NCI-H460 (cell line): ENCODE measurements at places on chromosomes 2 and 18. TPM values are rescaled to one million over a fixed set of nuclear protein-coding genes. Genes with fewer than 3 reads are reported as not detected.

Gene GAREM2
- total RNA-seq, result 5.5 and 5.7 TPM in 2 replicates

Gene MOGAT1
- total RNA-seq, result not detected in 2 replicates

- no peak for DNase-seq
These were observed 55.4 kb upstream of the NCOA1 start for GRCh38 chr2:24435391-24436316.

DNA sequence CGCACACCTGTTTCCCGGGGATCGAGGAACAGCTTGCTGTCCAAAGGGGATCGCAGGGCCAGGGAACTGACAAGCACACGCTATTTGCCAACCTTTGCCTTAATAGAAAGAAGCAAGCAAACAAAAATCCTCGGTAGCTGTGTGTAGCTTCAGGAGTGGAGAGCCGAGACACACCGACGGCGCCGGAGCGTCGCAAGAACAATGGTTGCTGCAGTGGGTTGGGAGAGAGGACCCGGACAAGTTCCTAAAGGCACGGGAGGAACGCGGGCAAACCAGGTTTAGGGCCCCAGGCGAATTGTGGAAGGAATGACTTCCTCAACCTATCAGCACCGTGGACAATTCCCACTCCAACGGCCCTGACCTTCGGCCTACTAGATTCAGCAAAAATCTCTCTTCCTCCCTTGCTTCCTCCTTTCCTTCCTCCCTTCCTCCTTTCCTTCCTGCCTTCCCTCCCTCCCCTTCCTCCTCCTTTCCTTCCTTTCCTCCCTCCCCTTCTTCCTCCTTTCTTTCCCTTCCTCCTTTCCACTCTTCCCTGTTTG is 4.9 kb upstream of the NEUROD1 start:
- no peak for DNase-seq

DNA sequence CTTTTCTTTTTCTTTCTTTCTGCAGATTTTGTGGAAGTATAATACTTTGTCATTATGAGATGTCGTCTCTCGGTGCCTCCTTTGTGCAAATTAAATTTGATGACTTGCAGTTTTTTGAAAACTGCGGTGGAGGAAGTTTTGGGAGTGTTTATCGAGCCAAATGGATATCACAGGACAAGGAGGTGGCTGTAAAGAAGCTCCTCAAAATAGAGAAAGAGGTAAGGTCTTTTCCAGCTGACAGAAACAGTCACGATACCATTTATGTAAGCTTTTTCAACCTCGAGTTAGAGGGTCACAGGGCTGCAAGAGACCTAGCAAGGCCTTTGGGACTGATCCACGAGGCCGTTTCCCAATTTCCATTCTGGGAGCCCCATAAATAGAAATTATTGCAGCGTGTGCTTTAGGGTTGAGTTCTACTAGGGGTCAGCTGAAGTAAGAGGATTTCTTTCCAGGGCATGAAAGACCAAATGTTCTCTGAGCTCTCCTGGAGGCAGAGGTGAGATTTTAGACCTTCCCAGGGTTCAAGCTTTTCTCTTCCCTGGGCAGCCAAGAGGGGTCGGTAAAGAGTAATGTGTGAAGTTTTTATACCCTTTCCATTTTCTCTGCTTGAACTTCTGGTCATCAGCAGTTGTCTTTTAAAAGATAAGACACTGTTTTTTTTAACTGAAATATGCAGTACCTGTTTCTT is 15.5 kb downstream of the MAP3K20 start:
- DNase-seq, result no peak

Gene DRC1
- total RNA-seq, result 0.46 TPM in 1 of 2 replicates, not detected in the other

Gene UPP2
- total RNA-seq, result not detected in 2 replicates

GRCh38 chr2:28063492-28063962 is 173.0 kb downstream of the BABAM2 start:
- DNase-seq, result no peak

Gene IL1RL1
- total RNA-seq, result 4.5 and 4.7 TPM in 2 replicates

Gene SAG
- total RNA-seq, result not detected in 2 replicates

DNA sequence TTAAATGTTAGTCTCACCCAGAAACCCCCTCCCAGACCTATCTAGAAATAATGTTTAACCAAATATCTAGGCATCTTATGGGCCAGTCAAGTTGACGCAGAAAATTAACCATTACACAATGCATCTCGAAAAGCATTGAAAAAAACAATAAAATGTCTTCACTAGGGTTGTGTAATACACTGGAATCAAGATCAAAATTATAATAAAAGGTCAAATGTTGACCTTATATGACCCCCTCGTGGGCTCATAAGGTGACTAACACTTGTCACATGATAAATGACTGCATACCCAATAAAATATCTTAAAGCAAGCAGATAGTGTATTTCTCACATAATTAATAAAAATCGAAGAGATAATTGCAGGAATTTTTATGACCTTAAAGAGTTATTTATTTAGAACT is 447.9 kb upstream of the DSEL start:
- DNase-seq, result no peak

Gene PRKAG3
- total RNA-seq, result not detected in 2 replicates

DNA sequence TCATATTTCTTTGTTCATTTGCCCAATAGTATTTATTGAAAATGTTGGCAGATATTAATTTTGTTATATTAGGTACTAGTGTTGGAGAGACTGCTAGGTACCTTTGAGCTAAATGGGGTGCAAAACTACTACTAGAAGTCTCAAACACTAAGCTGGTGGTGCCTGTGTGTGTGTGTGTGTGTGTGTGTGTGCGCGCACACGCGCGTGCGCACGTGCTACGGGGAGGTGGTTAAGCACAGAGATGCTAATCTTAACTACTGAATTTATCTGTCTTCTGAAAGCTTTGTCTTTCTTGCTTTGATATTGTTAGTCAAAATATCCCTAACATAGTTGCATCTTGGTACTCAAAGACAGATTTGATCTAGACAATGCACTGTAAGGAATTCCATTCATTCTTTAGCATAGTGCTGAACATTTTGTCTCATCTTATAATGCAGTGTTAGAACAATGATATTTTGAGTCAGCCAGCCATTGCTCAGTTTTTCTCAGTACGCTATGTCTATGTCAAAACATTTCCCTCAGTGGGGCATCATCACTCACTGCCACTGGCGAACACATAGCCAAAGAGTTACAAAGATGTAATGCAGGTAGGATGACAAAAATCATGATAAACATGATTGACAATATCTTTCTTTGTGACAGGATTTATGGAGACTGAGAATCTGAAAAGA is 396.0 kb upstream of the RGPD4 start:
- no peak for DNase-seq

Gene NETO1
- not detected in 2 replicates for total RNA-seq

Gene ALLC
- not detected in 2 replicates for total RNA-seq

DNA sequence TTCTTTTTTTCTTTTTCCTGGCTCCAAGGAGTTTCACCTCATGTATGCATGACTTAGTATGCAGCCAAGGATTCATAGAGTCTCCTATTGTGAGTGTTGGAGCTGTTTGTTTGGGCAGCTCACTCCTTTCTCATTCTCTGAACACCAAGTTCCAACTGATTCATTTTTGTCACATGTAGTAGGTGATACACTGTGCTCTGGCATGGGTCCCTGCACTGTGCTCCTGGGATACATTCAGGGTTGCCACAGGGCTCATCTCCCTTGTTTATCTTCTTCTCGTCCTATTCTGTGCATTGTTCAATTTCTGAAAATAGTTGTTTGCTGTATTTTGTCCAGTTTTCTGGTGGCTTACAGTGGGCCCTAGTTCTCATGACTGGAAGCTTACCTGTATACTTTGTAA is 96.8 kb downstream of the ZNF407 start:
- no peak for DNase-seq

GRCh38 chr2:136376211-136376610 is 258.3 kb upstream of the CXCR4 start:
- DNase-seq, result no peak

DNA sequence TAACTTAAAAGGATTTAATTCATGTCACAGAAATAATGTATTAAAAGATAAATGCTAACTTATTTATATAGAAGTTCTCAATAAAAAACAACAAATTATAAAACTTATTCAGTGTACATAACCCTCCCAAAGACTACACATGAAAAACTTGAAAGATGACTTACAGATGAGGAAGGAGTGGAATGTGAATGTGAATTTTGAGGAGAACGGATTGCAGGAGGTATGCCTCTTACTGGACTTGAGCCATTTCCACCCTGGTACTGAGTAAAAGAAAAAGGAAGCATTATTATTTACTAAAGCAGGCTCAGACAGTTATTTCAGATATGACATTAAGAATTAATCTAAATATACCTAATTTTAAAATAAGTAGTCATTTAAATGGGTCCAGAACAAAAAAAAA is 104.4 kb downstream of the TLK1 start:
- no peak for DNase-seq

DNA sequence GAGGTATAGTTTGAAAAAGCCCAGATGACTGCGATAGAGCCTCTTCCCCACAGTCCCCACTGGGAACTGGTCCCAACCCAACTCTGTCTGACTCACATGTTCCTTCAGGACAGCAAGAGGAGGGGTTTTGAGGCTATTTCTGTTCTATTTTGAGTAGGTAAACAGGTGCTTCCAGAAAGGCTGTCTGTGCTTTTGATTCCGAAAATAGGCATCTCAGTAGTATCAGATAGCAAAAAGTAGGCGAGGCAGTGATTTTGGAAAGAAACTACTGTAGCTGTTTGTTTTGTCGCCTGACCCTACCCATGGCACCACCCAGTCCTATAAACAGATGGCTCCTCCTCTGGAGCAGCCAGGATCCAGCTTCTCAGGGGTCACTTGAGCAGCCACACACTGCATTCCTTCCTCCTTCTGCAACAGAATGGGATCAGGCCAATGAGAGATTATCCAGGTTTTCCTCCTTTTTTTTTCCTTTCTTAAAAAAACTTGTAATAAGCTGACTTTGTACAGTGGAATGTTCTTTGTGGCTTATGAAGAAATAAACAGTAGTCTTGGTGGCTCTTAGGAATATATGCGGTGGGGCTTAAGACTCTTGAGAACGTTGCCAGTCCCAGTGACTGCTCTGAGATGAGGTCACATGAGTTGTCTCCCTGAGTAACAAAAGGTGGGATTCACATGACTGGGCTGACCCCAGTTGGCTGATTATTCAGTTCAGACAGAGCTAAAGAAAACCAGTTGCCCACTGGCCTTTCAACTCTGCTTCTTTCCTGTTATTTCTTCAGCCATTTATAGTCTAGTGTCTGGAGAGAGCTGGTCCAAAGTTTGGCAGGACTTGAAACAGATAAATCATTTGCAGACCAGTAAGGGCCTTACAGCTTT is 98.6 kb downstream of the KCNS3 start:
- no peak for DNase-seq

DNA sequence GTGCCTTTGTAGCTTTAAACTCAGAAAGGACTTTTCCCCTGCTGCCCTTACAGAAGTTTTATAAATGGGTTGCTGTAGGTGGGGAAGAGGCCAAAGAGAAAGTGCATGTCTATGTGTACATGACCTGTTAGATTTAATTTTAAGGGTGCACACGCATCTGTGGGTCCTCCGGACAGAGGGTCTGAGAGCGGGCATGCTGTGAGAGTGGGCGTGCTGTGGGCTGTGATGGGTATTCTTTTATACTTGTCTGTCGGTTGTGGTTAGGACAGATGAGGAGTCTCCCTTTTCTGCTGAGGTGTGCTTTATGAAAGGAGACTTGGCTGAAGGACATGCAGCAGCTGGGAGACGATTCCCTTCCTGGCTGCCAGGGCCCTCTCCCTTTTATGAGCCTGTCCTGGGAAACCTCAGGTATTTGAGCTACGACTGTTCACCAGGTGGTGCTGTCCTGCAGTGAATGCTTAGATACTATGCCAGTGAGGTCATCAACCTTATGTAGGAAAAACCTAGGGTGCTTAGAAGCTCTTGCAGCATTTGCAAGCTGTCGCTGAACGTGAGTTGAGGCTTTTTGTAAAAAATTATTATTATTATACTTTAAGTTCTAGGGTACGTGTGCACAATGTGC is 67.5 kb downstream of the TANC1 start:
- peak; percentile 51 for DNase-seq

DNA sequence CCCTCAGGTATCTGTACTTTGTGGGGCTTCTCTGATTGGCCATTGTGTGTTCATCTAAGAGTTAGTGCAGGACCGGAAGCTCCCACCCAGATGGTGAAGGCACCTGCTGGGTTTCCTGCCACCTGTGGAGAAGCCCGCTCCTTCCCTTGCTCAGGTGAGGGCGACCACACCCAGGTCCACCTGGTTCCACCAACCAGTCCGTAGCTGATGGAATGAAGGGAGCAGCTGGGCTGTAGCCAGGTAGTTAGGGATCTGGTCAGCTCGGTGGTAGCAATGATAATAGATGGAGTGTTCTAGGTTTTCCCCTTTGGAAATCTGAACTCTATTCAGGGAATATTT is 16.0 kb downstream of the SH3BP4 start:
- DNase-seq, result no peak

Gene AQP12B
- total RNA-seq, result not detected in 2 replicates

Gene PMAIP1
- 43.6 and 53.5 TPM in 2 replicates for total RNA-seq

- DNase-seq, result no peak
These were observed 61.8 kb downstream of the ACAA2 start for GRCh38 chr18:49751427-49752094.

DNA sequence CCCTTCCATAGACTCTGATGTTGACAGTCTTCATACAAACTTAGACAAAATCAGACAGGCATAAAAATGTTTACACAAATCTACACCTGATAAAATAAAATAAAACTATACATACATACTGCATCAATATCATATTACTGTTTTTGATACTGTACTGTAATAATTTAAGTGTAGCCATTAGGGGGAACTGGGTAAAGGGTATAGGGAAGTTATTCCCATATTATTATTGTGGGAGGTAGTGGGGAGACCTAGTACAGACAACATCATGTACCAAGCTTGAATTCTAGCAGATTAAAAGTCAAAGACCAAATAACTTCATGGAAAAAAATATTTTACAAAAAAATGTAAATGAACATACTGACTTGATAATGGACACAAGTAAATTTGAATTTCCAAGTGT is 43.3 kb downstream of the PUM2 start:
- DNase-seq, result no peak

- no peak for DNase-seq
These were observed 813.8 kb downstream of the RNF144A start for GRCh38 chr2:7730990-7731389.

Gene DYNAP
- total RNA-seq, result not detected in 2 replicates

Gene ELOA2
- total RNA-seq, result not detected in 2 replicates

Gene DIS3L2
- 23.1 and 26.0 TPM in 2 replicates for total RNA-seq

Gene GALNT13
- 30.7 and 35.1 TPM in 2 replicates for total RNA-seq

- DNase-seq, result peak; percentile 32
These were observed 1.6 kb downstream of the COX7A2L start for GRCh38 chr2:42359304-42359964.

DNA sequence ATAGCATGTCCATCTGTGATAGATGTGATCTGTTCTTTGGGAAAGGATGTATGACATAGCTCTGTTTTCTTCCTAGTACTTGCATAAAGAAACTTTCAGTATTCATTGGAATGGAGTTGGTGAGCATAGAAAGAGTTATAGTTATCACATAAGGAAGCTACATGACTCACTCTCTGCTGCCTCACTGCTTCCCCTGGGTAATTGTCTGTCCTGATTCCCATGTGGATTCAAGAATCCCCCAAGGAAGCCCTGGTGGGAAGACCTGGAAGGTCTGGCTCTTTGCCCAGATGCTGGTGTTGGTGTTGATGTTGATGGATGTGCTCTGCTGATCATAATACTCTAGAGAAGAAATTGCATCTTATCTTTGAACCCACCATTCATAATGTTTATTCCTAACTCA is 60.6 kb downstream of the PTPN4 start:
- DNase-seq, result peak; percentile 12

GRCh38 chr18:62500174-62500573 is 22.7 kb upstream of the ZCCHC2 start:
- DNase-seq, result no peak
